Activated CD4-positive, alpha-beta T cell treated with anti-CD3 and anti-CD28 coated beads, Interleukin-2, amount 50 U/mL, for 1 hour (primary cell): ENCODE measurements at places on chromosomes 5 and 9.

DNA sequence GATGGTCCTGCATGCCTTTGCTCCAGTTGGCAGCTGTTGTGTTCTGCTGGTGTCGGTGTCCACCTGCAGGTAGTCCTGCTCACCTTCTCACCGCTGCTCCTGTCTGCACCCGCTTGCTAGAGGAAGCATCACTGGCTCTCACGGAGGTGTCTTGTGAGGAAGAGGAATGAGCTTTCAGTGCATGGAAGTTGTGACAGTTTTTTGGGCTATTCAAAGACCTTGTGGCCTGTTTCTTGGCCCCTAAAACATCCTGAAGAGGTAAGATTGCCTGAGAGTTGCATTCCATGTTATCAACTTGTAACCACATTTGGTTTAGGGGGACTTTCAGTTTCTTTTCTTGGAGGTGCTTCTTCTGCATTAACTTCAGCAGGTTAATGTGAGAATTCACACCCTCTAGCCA is 85.6 kb downstream of the MACROH2A1 start:
- DNase-seq = no peak

DNA sequence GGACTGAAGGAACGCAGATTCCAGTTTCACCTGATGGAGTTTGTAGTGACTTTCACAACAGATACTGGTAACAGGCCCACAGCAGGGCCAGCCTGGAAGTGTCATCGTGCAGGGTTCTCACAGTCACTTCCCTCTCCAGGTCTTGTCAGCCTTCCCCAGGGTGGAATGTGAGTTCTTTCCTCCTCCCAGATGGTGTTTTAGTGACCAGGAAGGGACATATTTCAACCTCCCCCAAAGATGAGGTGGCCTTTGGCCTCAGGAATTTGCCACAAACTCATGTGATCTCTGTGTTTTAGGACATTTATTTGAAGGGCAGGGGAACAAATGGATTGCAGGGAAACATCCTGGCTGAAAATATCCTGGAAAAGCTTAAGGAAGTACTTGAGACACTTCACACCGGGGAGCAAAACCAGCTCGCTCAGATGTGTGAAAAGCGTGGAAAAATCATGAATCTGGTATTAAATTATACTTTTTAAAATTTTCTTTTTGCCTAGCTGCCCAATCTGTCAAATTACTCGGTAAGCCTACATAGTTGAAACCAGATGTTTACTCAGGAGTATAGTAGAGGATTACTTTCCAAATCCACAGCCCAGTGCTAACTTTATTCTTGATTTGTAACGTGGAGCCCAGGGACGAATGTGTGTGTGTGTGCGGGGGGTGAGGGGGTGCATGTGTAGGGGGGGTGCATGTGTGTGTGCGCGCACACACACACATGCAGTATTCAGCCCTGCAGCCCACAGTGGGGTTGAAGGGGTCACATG is 66.8 kb downstream of the PTPDC1 start:
- no peak for DNase-seq

DNA sequence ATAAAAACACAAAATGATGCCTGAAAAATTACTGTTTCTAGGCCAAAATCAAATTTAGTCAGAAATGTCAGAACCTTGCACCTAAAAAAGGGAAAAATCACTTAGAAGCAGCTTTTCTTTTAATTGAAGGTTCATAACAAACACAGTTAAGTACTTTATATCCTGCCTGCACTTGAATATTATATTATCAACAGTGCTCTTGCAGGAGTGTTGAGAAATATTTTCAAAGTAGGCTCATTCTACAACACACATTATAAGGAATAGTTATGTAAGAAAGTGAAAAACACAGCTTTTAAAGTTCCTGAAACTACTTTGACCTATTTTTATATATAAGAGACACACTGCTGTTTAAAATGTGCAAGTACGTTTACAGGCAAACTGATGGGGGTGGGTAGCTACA is 8.3 kb downstream of the EDIL3 start:
- DNase-seq = no peak

- DNase-seq = no peak
Observed at GRCh38 chr5:152066784-152067183, 142.1 kb upstream of the GLRA1 start.

- DNase-seq = no peak
Observed at GRCh38 chr9:3323714-3324113, 202.1 kb downstream of the RFX3 start.

DNA sequence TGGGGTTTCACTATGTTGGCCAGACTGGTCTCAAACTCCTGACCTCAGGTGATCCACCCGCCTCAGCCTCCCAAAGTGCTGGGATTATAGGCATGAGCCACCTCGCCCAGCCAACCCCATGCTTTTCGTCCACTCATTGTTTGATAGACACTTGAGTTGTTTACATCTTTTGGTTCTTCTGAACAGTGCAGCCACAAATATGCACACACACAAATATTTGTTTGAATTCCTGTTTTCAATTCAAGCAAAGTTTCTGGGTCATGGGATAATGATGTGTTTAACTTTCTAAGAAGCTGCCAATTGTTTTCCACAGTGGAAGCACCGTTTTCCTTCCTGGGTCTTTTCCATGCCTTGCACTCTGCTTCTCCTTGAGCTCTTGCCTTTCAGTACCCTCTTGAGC is 6.8 kb upstream of the PAEP start:
- DNase-seq = no peak

DNA sequence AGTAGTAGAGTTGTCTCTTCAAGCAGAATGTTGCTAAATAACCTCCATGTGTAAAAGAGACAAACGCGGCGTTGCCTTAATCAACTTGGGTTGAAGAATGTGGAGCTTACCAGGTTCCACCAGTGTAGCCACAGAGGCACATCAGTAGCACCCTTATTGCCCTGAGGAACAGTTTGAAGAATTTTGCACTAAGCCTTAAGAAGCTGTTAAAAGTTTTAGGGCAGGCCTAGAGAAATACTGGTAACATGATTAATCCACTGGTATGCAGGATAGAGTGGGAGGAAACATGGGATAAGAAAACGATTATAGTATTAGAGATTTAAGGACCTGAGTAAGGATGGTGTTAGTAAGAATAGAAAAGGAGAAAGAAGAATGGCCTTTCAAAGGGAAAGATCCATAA is 100.6 kb downstream of the ZCCHC7 start:
- no peak for DNase-seq

- no peak for DNase-seq
Observed at GRCh38 chr5:65506961-65507360, 25.2 kb upstream of the ADAMTS6 start.

- DNase-seq = no peak
Observed at GRCh38 chr9:126236273-126236672, 90.4 kb upstream of the MVB12B start.

- DNase-seq = no peak
Observed at GRCh38 chr9:557601-558201, 283.8 kb upstream of the DMRT1 start.

- DNase-seq = no peak
Observed at GRCh38 chr5:168578538-168579487, at the start of gene PANK3. TSS of gene PANK3 (minus strand) at chr5:168579368. CDS start at chr5:168579283, 85 bp downstream.

- no peak for DNase-seq
Observed at GRCh38 chr5:126715765-126716164, 61.2 kb upstream of the LMNB1 start.

- no peak for DNase-seq
Observed at GRCh38 chr5:156678484-156678883, 171.6 kb upstream of the PPP1R2B start.

- DNase-seq = no peak
Observed at GRCh38 chr5:148267962-148268361, 632 bp upstream of the SPINK13 start.

GRCh38 chr5:126363658-126364057 is 59.6 kb upstream of the GRAMD2B start:
- DNase-seq = no peak

DNA sequence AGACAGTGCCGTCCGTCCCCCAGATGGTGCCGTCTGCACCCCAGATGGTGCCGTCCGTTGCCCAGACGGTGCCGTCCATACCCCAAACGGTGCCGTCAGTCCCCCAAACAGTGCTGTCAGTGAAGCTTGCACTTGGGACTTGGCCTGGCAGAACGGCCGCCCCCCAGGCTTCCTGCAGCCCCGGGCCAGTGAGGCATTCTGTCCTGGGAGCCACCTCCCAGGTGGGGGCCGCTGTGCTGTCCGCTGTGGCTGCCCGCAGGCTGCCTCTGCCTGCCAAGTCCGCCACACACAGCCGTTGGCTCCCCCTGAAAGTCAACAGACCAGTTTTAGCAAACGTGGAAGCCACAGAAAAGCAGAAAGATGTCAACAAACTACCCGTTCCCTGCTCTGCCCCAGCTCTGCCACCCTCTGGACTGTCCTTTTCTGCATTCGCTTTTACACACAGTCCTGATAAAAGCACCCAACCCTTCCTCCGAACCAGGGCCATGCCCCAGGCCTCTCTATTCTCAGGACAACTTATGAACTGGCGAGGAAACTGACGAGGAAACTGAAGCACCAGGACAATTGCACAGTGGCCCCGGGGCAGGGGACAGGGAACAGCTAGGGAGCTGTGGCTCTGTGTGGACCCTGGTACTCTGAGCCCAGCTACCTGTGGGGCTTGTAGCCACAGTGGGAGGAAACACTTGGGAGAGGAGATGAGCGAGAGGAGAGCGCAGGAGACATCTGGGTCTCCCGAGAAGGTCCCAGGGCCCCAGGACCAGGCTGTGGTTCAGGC is 39.6 kb upstream of the RXRA start:
- no peak for DNase-seq

- DNase-seq = peak; percentile 46
Observed at GRCh38 chr5:78295035-78295961, 800 bp upstream of the AP3B1 start.

DNA sequence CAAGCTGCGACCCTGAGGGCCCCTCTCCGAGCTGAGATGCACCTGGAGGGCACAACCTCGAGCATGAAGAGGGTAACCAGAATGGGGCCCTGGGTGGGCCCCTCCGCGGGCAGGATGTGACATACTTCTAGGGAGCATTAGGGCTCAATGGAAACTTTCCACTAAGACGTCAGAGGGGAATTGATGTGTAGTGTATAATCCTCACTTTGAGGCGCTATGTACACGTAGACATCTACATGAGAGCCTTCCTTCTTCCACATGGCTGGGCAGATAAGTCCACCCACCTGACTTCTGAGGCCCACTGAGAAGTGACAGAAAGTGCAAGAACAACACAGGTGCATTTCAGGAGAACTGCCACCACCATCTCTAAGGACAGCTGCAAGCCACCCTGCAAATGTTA is 61.0 kb downstream of the DAP start:
- DNase-seq = no peak

- DNase-seq = peak; percentile 15
Observed at GRCh38 chr9:128554155-128554862, 1.9 kb downstream of the SPTAN1 start.

DNA sequence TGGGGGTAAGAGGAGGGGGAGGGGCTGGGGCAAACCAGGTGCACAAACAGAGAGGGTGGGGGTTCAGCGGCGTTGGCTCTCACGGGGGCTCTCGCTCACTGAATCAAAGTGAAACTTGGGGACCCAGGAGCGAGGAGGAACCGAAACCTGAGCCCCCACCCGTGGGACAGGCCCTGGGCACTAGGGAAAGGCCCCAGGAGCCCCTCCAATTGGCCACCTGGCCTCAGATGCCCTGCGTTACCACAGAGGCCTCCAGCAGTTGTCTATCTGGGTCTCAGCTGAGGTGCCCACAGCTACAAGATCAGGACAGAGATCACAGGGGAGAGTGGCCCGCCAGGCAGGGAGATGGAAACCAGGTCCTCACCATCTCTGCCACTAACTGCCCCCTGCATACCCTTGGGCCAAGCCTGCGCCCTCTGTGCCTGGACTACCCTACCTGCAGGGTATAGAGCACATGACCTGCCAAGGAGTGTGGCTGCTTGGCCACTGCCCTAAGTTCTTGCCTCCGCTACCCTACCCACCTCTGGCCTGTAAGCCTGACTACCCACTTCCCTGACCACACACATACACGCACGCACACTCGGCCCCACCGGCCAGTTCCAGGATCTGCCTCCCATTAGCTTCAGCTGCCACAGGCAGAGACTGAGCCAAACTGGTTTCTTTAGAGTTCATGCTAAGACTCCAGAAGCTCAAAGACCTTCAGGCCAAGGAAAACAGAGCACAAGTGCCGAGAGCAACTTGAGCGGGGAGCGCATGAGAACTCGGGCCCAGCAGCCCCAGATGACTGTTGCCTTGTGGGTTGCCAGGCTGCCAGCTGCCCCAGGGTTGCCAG is 39.9 kb downstream of the PAX5 start:
- no peak for DNase-seq

DNA sequence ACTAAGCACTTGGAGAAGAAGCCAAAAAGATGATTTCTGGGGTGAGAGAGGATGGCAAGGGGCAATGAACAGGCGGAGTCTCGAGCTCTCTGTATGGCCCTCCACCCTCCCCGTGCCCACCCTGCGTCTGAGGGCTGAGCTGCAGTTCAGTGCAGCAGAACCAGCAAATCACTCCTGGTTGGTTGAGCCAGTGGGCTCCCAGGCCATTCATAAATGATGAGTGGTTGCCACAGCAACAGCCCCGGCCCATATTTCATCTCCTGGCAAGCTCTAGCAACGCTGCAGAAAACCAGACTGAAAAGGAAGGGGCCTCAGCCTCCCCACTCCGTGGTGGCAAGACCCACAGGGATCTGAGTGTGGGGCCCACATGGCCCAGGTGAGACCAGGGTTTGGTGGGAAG is 93.8 kb upstream of the PPP1R26 start:
- no peak for DNase-seq

DNA sequence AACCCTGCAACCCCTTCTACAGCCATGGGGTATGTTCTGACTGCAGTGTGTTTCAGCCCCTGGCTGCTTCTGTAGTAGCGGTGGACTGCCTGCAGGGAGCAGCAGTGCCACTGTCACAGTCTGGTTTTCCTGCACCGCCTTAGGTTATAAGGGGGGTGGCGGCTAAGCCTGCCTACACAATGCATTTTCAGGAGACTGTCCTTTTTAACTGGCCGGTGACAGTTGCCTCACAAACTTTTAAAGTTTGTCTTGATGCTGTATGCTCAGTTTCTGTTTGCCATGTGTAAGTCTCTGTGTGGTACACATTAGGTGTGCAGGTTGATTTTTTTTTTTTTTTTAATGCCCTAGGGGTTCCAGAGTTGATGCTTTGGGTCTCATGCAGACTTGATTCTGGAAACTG is 53.0 kb downstream of the NUP214 start:
- DNase-seq = peak; percentile 77

GRCh38 chr9:110886832-110887231 is 151.4 kb downstream of the LPAR1 start:
- no peak for DNase-seq

DNA sequence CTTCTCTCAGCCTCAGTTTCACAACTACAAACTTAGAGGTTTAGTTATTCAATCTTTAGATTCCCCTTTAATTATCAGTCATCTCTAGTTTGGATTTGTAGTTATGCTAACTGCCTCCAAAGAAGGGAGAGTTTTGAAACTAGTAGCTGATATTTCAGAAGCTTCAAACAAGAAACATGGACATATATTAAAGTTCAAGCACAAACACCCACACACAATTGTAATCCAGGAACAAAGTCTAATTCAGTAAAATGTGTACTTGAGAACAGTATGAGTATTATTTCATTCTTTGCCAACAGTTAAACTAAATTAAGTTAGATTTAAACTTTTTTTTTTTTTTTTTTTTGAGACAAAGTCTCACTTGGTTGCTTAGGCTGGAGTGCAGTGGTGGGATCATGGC is 71.2 kb upstream of the ABCA1 start:
- DNase-seq = no peak

GRCh38 chr5:151902215-151902614 is 22.4 kb downstream of the GLRA1 start:
- no peak for DNase-seq
